GM18507 (cell line): ENCODE measurements at places on chromosomes 4 and X.

DNA sequence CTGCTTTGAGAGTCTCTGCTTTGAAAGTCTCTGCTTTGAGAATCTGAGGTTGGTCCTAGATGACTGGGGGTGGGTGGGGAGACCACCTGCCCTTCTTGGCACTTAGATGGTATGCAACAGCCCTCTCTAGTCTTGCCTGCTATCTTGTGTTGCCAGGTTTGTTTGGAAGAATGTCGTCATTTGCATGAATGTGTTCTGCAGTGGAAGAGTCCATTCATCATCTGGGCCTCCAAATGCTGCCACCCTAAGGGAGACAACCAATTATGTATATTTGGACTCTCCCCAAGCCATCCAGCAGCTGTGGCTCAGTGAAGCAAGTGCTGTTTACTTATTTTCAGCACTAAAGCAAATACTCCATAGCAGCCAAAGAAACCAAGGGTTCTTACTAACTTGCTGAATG lies 44.6 kb upstream of the TRPC5OS start:
- DNase-seq: no peak

- DNase-seq: no peak
Observed at GRCh38 chr4:6386091-6386490, 86.3 kb downstream of the PPP2R2C start.

GRCh38 chrX:129759576-129760061 lies 20.1 kb upstream of the SASH3 start:
- no peak for DNase-seq

DNA sequence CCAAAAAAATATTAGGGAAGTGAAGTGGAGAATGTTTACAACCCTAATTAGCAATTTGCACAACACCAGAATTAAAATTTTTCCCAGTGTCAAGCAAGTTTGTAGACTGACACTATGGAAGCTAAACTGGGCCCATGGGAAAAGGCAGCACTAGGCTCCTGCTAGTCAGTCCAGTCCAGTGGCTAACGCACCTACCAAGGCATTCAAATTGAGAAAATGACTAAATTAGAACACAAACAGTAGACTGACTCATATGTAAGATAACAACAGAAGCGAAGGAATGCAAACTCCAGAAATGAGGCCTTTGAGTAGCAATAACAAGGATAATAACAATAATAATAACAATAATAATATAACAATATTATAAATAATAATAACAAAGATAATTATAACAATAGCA lies 90.7 kb downstream of the GRIA3 start:
- DNase-seq: no peak

DNA sequence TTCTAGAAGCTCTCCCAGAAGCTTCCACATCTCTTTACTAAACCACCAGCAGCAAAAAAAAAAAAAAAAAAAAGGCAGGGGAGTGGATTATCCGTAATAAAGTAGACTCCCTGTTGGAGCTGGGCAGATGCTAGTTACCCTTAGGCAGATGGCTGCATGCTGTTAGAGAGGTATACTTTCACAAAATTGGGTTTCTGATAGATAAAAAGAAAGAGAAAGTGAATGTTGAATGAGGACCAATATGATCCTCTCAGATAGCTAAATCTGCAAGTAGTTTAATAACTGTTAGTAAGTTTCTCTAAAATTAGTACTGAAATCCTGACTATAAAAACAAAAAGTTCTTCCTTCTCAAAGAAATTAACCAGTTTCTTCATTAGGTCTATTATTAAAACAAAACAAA lies 195.4 kb downstream of the ANAPC10 start:
- no peak for DNase-seq
